ENCODE measurements at places on chromosomes 6 and 20.
A peak's percentile ranks its signal among the peaks of the same experiment; 100 is the strongest.

- DNase-seq: no peak
These were observed 4.3 kb downstream of the VAPB start for GRCh38 chr20:58393299-58393698.

DNA sequence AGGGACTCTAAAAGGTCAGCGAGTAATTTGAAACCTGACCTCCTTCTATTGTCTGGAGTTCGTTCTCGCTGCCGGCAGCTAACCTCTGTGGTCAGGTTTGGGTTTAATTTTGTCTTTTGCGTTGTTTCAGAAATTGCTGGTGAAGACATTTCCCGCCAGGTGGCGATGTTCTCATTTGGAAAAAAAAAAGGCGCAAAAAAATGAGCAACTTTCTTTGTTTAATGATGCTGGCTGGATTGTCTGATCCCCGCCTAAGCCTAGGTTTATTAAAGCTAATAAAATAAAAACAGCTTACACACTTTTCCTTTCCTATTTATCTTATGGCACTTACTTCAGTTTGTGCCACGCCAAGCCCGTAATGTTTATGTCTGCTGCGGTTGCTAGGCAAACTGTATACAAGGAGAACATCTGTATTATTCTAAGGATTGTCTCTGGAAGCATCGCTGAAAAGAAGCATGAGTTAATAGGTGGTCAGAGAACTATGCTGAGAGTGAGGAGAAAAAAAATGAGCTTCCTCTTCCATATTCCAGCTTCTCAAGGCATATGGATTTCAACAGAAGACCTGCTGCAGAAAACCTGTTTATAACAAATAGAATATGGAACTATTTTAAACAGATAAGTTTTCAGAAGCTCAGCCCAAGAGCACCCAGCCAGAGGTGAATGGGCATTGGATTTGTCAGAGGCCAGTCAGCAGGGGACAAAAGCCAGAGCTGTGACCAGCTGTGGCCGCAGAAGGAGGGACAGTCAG is 205.7 kb downstream of the DOK5 start:
- DNase-seq: no peak

GRCh38 chr6:146985111-146985510 is 219.1 kb upstream of the STXBP5 start:
- DNase-seq: no peak

DNA sequence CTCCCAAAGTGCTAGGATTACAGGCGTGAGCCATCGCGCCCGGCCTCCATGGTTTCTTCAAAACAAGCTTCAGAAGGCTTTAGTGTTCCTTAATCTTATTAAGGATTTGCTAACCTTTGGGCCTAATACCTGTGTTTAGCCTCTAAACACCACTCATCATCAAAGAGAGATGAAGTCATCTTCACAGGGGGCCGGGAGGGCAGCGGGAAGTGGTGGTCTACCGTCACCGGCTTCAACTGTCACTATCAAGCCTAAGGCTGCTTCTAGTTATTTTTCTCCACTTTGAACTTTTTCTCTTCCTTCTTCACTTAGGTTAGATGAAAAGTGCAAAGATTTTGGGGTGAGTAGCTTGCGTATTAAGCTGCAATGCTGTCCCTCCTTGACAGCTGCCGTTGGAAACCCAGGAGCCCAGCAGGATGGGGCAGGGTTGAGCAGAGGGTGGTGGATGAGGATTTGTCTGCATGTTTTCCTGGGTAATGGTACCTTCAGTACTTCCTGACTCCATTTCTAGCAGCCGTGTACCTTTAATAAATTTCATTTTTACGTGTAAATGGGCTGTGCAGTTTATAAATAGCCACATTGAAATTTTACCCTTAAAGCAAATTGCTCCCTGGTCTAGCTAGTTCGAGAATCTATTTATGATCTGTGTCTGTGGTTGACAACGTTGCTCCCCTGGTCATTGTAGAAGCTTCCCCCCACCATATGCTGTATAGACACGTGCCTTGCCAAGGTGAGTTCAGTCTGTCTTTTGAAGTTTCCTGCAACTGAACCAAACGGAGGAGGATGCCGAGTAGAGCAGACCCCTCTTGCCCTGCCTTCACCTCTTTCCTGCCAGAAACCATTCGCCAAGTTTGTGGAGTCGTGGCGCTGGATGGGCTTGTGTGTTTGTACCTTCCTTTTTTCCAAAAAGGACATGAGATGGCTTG is 64.8 kb downstream of the SYNJ2 start:
- DNase-seq: peak; percentile 3

DNA sequence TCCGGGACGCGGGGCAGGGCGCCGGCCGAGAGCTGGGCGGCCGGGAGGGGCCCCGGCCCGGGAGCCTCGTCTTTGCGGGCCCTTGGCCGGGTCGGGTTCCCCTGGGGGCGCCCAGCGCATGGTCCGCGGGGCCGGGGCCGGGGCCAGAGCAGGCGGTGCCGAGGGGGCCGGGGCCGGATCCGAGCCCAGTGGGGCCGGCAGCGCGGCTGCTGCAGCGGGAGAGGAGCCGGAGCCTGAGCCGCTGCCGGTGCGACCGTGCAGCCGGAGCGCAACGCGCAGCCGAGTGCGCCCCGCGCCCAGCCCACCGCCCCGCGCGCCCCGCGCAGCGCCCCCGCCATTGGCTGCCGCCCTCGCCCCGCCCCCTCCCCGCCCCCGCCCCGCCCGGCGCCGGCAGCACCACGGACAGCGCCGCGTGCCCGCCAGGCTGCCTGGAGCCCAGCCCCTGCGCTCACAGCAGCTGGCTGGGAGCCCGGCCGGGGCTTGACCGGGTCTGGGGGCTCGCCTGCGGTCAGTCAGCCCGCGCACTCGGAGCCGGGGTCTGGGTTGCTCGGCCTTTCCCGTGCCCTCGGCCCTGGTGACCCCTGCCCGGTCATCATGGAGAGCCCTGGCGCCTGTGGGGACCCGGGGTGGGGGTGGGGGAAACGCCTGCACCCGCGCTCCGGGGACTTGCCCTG is at the start of gene HRH3:
Gene HRH3 (minus strand): TSS at position 287 of the 674 bp plus-strand sequence. CDS start 308 bp downstream, outside the sequence.
- no peak for DNase-seq

GRCh38 chr6:76043690-76044089 is 28.8 kb downstream of the IMPG1 start:
- no peak for DNase-seq

- DNase-seq: no peak
These were observed 15.2 kb upstream of the TAGAP start for GRCh38 chr6:159059885-159060506.

DNA sequence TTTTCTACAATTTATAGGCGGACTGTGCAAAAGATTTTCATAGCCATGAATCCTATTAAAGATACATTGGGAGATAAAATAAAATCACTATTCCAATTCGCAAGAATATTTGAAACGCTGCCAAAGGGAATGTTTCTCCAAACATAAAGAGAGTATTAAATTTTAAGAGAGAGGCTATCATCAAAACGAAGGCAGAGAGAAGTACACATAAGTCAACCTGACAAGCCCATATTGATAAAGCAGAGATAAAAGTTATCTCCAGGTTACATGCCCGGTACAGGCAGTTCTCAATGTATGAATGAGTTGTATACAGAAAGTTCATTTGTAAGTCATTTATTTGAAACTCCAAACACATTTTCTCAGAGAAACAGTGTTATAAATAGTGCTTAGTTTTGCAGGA is 193.1 kb downstream of the ATXN1 start:
- no peak for DNase-seq

DNA sequence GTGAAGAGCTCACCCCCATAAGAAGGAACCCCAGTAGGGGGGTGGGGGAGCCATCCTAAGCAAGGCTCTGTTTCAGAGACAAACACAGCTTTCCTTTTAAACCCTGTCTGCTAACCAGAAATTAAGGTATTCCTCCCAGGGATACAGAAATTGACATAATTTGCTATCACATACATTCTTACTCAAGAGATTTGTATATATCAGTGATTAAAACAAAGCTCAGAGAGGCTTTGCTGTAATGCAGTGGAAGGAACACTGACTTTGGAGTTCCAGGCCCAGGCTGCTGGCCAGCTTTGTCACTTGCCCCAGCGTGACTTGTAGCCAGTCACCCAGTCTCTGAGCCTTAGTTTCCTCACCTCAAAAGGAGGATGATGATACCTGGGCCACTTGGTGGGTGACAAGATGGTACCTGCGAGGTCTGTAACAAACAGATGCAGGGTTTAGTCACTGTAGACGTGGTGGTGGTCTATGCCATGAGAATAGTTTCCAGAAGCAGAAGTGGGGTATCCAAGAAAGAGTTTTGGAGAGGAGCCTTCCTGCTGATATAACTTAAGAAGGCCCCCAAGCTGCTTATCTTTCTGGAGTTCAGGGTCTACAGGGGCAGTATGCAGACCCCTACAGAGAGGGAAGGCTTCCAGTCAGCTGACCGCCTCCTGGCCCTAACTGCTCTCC is 3.2 kb upstream of the FOXF2 start:
- DNase-seq: no peak

DNA sequence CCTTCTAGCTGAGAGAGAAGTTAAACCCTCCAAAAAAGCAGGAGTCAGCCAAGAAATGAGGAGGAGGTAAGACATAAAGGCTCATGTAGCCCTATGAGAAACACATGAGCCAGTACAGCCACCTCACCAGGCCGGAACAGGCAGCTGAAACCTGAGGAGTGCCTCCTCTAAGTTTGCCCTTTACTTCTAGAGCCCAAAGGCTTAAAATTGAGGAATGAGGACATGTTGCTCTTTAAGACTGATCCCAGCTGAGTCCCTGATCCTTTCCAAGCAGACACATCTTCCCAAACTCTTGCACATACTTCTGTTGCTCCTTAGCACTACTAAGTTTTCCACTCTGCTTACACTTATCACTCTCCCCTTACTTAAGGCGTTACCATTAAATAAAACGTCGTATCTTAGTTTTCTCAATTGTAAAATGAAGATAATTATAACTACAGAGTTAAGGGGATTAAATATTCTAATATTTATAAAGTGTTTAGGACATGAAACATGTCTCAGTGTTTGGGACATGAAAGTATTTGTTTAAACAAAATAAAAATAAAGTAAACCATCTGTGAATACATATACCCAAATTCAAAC is 124.0 kb downstream of the OGFRL1 start:
- DNase-seq: no peak

DNA sequence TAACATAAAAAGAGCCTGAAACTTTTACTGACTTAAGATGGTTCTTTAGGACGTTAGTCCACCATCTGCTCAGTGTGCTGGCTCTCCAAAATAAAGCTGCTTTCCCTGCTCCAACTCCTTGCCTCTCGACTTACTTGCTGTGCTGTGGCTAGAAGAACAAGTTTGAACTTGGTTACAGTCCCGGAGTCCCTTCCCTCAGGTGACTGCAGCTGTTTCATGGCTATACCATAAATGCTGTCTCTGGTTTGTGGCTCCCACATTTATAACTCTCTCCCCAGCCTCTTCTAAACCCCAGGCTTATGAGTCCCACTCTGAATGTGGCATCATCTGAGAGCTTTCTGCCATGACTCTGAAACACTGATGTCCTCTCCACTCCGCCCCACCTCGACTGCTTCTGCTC is 306.4 kb upstream of the PRND start:
- no peak for DNase-seq

DNA sequence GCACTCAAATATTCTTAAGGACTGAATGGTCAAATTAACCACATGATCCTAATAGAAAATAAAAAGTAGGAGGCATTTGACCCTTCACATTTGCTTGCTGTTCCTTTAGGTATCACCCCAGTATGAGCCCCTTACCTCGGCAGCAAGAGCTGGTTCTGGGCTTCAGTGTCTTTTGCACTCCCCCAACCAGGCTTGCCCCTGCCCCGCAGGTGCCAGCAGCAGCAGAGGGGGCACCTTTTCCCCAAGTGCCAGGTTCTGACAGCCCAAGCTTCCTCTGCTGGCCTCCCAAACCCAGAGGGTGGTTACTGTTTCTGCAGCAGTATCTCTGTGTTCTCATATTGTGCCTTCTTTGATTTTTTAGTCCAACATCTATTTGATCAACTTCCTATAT is 23.2 kb downstream of the UBE2V1 start:
- DNase-seq: no peak

Measured in heart left ventricle (tissue), 16 donors.